ENCODE measurements at places on chromosomes 2 and 18. TPM values are rescaled to one million over a fixed set of nuclear protein-coding genes. Genes with fewer than 3 reads are reported as not detected.

DNA sequence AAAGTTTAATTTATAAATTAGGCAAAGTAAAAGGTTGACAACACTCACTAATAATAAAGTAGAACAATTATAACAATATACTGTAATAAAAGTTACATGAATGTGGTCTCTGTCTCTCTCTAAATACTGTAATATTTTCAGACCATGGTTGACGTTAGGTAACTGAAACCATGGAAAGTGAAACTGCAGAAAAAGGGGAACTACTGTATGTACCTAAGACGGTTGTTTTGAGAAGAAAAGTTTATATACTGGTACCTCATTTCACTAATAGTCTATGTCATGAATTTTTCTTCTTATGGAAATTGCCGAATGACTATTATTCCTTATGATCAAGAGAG, 166.7 kb upstream of the ZNF521 start:
- no peak for ATAC-seq

SMIM21 gene
- total RNA-seq = not detected

UGT1A1 gene
- total RNA-seq = not detected

DNA sequence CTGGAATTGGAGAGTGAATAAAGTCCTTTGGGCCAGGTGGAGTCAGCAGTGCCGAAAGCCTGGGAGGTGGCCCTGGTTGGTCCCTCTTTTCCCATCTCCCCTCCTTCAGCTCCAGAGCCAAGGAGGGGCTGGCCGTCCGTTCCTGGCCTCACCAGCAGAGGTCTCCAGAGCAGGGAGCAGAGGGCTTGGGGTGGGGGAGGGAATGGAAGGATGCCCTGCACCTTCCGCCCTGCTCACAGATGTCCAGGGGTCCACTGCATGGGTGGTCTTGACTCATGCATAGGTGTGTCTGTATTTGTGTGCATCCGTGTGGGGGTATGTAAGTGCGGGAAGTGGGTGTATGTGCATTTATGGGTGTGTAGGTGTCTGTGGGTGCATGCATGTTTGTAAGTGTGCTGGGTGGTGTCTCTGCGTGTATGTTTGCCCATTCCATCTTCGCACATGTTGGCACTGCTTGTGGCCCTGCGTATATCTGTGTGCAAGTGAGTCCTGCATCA, 201.8 kb downstream of the ZFP36L2 start:
- ATAC-seq = peak; percentile 66

GRCh38 chr18:32884543-32884942, 111.7 kb upstream of the KLHL14 start:
- no peak for ATAC-seq

SERPINB11 gene
- total RNA-seq = not detected

MRO gene
- 0.94 TPM for total RNA-seq

DNA sequence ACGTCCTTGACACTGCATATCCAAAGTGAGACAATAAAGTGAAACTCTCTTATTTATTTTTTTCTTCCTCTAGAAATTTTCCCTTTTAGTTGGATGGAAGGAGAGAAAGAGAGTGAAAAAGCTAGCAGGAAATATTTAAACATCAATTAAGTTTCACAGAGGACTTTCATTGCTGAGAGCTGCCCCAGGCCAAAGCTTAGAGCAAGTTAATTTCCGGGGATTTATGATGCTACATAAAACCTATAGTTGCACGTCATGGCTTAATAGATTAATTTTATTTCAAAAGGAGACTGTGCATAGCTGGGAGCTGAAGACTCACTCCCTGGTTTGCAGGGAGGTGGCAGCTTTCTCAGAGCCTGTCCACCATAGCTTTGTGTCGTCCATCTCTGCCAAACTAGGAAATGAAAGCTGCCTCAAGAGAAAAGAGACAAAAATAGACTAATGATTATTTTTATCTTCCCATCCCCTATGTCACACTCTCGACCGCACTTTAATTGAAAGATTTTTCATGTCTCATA, 323.3 kb upstream of the RAB6C start:
- no peak for ATAC-seq

CELF4 gene
- 0.78 TPM for total RNA-seq

- ATAC-seq = no peak
These were observed 4.2 kb upstream of the TWSG1 start for GRCh38 chr18:9330419-9330818.

GRCh38 chr2:221572821-221573429, 821 bp upstream of the EPHA4 start:
- ATAC-seq = peak; percentile 20

- ATAC-seq = no peak
These were observed 40.8 kb downstream of the CHN1 start for GRCh38 chr2:174964404-174964803.

DNA sequence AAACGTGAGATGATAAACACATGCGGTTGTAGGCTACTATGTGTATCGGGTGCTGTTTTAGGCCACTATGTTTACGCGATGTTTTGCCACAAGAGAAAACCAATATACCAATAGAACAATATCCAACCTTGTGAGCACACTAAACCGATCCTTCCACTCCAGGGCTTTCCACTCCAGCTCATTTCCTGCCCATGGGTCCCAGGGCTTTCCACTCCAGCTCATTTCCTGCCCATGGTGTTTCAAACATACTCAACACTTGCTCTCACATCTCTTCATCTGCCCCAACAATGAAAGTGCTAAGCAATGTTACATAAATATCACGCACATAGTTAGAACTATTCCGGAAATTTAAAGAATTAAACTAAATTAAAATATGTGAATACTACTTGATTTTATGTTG, 80.0 kb downstream of the EPB41L3 start:
- no peak for ATAC-seq

- no peak for ATAC-seq
These were observed 56.0 kb downstream of the GPC1 start for GRCh38 chr2:240491483-240491882.

DNA sequence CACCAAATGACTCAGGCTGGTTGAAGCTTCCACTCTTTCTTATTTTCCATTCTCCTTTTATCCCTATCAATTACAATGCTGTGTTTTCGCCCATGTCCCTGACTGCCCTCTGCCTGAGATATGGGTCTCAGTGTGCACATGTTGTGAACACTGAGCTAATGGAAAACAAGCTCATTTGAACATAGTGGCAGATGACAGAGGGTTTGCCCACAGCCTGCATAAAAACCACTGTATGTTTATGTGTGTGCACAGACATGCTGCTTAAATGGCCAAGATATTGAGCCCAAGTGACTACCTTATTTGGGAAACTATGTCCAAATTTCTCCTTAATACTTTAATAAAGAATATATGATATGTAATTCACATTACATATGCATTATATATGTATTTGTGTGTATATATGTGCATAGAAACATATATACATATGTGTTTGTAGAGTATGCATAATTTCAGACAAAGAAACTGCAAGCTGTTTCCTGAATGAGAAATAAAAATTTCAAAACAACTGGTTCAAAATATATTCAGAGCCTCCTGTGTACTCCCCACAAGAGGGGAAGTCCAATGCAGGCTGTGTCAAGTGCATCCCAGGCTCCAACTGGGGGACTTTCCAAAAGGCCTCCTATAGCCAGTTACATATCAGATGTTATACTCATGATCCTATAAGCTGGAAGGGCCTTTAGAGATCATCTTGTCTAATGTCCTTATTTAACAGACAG, 92.7 kb upstream of the CD302 start:
- no peak for ATAC-seq

DNA sequence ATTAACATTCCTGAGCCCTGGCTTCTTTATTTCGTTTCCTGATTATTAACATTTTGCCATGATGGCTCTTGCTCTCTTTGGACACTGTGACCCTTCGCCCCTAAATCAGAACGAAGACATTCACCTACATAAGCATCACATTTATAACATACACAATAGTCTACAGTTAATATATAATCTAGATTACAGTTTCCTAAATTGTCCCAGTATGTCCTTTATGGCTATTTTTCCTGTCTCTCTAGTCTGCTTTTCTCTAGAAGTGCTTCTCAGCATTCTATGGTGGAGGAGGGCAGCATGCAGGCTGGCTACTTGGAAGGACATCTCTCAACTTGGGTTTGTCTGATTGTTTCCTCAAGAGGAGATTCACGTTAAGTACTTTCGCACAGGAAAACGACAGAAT, 49.9 kb downstream of the FAM210A start:
- no peak for ATAC-seq

- ATAC-seq = no peak
These were observed 58.6 kb downstream of the GALR1 start for GRCh38 chr18:77308216-77308615.

COL4A3 gene
- total RNA-seq = 5.3 TPM

DNA sequence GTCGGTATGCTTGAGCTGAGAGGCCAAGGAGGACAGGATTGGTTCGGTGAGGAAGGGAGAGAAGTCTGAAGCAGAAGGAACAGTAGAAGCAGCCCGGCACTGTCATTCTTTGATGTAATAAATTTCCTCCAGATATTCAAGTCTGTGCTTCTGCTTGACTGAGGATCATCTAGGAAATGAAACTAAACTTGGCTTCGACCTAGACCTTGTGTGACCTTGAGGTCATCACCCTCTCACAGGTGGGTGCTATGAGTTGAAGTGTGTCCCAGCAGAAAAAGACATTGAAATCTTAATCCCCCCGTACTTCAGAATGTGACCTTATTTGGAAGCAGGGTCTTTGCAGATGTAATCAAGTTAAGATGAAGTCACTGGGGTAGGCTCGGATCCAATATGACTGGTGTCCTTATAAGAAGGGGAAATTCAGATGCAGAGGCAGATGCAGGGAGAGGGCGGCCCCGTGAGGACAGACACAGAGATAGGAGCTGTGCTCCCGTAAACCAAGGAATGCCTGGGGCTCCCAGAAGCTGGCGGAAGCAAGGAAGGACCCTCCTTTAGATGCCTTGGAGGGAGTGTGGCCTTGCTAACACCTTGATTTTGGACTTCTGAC, 49.0 kb downstream of the PRKCE start:
- no peak for ATAC-seq

FLACC1 gene
- 3.8 TPM for total RNA-seq

ASB18 gene
- not detected for total RNA-seq

ACMSD gene
- total RNA-seq = not detected

DNA sequence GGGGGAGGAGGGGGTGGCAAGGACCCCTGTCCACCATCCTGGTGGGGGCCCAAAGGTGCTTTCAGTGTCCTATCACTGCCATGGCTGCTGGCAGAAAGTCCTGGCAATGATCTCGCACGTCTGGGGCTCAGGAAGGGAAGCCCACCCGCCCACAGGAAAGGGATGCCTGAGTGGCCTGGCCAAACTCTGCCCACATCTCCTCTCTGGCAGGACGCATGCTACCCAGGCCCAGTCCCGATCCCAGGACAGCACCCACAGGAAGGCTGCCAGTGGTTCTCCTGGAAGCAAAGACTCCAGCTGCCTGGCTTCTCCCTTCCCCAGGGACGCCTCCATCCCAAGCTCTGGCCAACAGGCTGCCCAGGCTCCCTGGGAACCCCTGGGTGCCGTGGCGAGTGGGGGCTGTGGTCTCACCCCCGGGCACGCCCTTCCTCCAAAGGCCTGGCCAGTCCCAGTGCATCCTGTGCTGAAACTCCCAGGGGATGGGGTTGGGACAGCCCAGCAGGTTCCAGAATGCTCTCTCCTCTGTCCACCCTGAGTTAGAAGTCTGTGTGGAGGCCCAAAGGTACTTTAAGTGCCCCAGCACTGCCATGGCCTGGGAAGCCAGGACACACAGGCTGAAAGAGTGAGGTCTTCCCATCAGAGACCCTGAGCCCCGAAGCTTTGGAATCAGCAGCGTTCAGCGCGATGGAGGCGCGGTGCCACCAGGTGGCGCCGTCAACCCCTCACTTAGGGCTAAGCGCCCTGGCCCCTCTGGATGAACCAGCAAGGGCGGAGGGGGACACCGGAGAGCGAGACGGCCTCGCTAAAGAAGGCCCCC, 29.8 kb upstream of the TAF1B start:
- peak; percentile 83 for ATAC-seq

DNA sequence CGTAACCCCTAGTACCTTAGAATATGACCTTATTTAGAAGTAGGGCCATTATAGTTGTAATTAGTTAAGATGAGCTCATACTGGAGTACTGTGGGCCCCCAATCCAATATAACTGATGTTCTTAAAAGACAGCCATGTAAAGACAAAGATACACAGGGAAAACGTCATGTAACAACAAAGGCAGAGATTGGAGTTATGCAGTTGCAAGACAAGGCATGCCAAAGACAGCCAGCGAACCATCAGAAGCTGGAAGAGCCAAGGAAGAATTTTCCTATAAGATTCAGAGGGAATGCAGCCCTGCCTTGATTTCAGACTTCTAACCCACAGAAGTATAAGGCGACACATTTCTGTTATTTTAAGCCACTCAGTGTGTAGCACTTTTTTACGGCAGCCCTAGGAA, 55.9 kb upstream of the TLK1 start:
- no peak for ATAC-seq

GRCh38 chr18:55510809-55511208, 77.2 kb downstream of the TCF4 start:
- peak; percentile 73 for ATAC-seq

DNA sequence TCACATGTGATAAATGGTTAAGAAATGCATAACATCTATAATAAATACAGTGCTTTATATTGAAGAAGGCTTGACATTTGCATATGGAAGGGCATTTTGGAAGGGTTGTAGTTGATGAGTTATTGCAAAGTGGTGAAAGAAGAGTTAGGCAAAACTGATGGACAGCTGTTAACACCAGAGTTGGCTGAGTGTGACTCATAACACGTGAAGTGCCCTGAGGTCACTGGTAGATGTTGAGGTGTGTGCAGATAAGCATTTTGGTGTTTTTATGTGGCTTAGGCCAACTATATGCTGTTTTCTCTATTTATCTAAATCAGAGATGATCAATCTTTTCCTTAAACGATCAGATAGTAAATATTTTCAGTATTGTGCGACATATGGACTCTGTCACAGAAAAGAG, 154.3 kb upstream of the KCNH7 start:
- no peak for ATAC-seq

MAL gene
- 39.8 TPM for total RNA-seq

GAL3ST2 gene
- total RNA-seq = not detected

DNA sequence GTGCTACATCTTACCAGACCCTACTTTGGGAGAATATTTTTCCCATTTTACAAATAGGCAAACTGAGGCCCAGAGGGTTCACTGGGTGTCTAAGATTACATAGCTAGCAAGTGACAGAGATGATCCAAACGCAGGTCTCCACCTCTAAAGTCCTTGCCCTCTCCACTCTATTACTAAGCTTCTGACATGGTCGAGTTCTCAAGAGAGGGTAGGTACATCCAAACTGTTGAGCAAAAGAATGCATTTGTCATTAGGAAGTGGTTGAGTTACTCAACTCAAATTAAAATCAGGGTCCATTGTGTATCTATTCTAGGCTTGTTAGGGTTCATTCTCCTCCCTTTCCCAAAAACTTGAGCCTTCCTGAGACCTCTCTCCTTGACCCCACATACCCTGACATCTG, 680.6 kb upstream of the FANCL start:
- ATAC-seq = no peak

SPEG gene
- total RNA-seq = 174 TPM

SNRPD1 gene
- 6.9 TPM for total RNA-seq

Measured in gastroesophageal sphincter (tissue), 4 donors.